Stimulated activated CD8-positive, alpha-beta memory T cell treated with anti-CD3 and anti-CD28 coated beads, Interleukin-15, amount 100 ng/mL, for 4 hours (primary cell): ENCODE measurements at places on chromosomes 1 and 21.
A peak's percentile ranks its signal among the peaks of the same experiment; 100 is the strongest.

- no peak for DNase-seq
These were observed 4.8 kb upstream of the IL6R start for GRCh38 chr1:154400381-154400801.

DNA sequence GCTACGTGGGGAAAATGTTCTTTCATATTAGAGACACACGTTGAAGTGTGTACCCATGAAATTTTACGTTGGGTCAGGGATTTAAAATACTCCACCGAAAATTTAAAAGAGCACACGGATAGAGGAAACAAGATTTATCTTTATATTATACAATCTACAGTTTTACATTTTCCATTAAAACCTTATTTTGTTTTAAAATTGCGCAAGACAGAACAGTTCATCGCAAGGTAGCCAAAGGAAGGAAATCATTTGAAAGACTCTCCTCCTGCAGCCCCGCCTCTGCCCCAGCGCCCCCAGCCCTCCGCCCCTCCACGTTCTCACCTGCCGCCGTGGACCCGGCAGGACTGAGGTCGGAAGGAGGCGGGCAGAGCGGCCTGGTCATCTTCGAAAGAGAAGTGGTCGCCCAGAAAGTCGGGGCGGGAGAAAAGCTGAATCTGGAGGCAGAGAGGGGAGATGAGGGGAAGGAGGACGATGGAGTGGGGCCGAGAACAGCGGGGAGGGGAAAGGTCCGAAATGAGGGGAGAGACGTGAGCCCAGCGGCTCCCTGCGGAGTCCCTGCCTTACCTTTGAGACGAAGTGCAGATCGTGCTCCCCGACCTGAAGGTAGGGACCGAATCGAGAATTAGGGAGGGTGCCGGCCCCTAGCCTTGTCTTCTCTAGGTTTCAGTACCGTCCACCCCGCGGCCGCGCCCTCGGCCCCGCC, 18.0 kb downstream of the CRYBG2 start:
- no peak for DNase-seq

DNA sequence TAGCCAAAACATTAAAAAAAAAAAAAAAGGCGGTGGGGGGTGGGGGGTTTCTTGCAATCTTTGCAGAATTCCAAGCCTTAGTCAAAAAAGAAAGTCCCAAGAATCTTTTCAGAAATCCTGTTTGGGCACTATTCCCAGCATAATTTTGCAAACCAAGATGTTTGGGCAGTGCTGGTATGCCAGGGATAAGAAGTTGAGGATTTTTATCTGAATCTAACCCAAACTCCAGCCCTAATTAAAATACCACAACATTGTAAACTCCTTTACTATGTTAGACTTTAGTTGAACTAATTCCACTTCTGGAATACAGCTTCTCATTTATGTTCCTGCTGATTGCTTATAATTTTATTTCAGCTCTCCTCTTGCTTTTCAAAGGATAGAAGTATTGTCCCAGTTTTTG, 504.1 kb upstream of the ADGRL2 start:
- DNase-seq: no peak

DNA sequence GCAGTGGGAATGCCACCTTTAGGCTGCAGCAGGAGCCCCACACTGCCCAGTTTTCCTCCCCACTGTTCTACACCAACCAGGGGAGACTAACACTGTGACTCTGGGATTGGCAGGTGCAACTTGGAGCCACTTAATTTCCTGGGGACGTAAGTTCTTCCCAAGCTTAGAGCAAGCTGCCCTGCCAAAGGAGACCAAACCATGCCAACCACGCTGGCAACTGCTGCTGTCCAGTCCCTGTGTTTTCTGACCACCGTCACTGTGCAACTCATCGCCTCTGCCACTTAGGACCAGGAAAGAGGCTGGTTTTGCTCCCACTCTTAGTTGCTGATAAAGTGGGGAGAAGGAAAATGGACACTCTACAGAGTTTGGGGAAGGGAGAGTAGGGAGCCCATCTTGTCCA, 50.5 kb downstream of the VANGL1 start:
- DNase-seq: no peak

- DNase-seq: no peak
These were observed 174.5 kb downstream of the DISC1 start for GRCh38 chr1:231801042-231801585.

GRCh38 chr1:16608838-16609560, 4.4 kb downstream of the NBPF1 start:
- no peak for DNase-seq

DNA sequence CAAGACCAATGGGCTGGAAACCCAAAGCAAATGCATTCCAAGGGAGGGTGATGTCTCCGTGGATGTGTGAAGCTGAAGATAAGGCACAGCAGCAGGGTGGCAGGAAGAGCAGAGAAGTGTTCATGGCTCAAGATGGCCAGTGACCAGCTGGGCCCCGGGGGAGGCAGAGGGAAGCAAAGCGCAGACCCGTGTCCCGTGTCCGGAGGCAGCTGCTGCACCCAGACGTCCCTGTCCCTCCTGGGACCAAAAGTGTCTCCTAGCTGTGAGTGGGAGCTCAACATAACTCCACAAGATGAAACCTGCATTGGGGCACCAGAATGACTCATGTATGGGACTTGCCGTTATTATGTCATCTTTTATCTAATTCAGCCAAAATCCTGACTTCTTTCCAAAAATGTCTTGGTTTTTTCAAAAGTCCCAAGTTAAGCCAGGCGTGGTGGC, 118.2 kb downstream of the RIPK4 start:
- no peak for DNase-seq

- no peak for DNase-seq
These were observed 13.7 kb downstream of the PI4KB start for GRCh38 chr1:151313501-151313900.

- no peak for DNase-seq
These were observed 168.5 kb upstream of the IRF2BP2 start for GRCh38 chr1:234778221-234779159.

GRCh38 chr21:28805885-28806284, 186.8 kb downstream of the LTN1 start:
- no peak for DNase-seq

- no peak for DNase-seq
These were observed 127.9 kb upstream of the MROH9 start for GRCh38 chr1:170807432-170807831.

DNA sequence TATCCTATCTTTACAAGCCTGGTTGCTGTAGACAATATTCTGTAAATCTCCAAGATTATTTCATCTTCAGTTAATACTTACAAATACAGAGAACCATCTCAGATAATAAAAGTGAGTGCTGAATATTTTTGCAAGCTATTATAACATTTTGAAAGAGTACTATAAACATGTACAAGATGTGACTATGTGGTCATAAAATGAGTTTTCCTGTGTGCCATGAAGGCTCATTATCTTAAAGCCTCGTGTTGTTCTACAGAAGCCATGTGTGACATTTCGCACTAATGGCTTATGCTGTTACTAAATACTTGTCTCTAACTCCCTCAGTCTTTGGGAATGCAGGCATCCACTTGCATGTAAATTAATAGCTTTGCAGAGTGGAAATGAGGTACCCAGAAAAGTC, 48.3 kb downstream of the SAMSN1 start:
- no peak for DNase-seq

- DNase-seq: no peak
These were observed 54.6 kb downstream of the ADSS2 start for GRCh38 chr1:244397131-244397530.

DNA sequence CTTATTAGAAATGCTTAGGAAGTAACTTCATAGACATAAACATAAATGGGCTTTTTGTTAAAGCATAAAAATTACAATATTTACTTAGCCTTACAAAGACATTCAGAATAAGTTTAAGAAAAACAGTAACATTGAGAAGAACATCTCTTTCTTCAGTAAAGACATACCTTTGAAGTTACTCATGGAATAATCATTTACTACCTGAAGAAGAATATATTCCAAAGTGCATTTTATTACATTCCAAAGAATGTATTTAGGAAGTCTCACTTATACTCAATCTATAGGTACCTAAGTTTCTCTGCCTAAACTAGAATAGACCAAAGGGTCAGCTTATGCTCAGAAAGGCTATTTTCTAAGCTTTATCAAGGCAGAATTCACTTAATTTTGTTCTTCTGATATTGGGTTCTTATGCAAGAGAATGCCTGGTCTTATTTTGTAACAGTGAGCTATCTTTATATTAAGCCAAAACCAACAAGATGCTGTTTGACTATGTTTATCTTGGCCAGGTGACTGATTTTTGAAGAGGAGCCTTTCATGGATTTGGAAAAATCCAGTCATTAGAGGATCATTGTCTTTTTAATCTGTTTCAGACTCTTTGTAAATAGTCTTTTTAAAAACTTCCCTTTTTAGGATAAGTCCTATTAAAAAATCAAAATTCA, 110.1 kb downstream of the OLFML2B start:
- DNase-seq: no peak

GRCh38 chr1:32753532-32754316, 51.2 kb upstream of the SYNC start:
- peak; percentile 42 for DNase-seq

GRCh38 chr1:157369808-157370521, 182.3 kb downstream of the FCRL5 start:
- no peak for DNase-seq

DNA sequence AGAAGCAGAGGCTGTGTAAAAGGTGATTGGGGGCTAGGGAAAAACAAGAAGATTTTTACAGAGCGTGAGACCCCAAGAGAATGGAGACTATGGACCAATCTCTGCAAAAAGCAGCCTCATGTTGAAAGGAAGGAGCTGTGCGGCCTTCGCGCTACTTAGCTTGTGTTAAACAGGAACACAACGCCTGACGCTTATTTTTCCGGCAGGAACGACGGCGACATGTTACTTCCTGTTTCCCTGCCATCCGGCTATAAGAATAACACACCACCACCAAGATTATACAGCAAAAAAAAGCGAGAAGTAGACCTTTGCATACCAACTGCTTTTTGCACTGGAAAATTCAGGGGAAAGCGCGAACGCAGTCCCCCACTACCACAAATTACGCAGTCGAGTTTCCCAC, 272.7 kb downstream of the FAM72C start:
- DNase-seq: no peak

DNA sequence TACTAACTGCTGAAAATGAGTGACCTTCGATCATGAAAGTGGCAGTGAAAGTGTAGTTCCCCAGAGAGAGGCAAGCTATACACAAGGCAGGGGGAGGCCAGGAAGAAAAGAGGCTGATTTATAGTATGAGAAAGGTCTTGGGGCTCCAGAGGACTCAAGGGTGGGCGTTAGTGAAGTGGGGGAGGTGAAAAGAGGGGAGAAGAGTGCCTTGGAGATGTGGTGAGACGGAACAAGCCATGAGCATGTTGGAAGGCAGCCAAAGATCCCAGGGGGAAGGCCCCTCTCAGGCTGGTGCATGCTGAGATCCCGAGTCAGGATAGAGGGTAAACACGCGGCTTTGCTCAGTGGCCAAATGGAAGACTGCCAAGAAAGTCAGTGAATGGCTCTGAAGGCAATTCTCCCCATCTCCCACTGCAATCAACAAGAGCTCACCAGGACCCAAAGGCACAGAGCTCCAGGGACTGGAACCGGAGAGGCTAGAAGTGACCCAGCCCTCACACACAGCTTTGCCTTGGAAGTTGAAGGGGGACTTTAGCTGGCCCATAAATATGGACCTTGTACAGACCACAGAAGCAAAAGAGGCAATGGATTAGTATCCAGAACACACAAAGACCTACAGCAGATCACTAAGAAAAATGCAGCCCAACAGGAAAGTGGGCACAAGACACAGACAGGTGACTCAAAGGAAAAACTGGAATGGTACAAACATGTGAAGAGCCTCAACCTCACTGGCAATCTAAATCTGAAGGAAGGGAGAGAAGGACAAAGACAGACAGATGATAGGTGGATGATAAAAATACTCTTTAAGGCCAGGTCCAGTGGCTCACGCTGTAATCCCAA, 49.6 kb downstream of the HSF2BP start:
- DNase-seq: no peak

DNA sequence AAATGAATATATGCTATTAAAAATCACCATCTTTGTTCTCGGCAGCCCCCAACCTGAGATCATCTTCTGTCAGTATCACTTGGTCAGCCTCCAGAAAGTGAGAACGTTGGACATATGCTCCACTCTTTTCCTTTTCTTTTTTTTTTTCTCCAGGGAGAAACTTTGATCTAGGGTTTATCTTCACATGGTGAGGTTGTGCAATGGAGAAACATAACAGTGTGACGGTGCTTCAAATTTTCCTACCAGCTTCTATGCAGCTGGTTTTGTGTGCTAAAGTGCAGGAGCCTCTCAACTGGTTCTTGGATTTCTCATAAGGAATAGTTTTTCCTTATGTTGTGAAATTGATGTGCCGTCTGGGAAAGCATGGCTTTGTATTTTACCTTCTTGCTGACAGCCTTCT, 1202.9 kb downstream of the NCAM2 start:
- no peak for DNase-seq

DNA sequence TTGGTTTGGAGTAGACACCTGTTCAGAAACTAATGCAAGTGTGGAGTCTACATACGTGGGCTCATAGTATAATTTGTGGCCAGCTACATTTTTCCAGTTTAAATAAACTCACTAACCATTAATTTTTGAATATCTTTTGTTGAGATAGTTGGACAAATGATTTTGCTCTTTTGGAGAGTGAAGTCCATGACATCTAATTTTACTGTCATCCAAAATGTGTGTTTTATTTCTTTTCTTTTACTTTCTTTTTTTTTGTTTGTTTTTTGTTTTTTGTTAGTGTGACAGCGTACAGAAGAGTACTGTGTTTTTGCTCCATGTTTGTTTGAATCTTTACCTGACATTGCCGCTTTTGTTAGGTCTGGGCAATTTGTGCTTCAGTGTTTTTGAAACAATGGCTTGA, 5.0 kb downstream of the RBM15 start:
- no peak for DNase-seq

DNA sequence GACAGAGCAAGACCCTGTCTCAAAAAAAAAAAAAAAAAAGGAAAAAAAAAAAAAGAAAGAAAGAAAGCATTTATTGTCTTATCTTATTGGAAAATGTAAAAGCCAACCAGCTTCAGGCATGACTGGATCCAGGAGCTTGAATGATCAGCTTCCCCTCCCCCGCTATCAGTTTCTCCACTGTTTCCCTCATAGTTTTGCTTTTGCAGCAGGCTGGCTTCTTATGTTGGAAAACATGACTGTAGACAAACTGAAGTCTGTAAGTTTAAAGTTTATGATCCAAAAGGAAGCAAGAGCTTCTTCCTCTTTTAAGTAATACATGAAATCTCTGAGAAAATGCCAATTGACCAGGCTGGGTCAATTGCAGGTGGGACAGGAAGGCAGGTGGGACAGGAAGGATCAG, 52.2 kb downstream of the FHAD1 start:
- DNase-seq: no peak

GRCh38 chr1:150567341-150567716, 12.1 kb downstream of the MCL1 start:
- DNase-seq: peak; percentile 41
